Lung (tissue), 17 donors: ENCODE measurements at places on chromosomes 11 and 22. TPM values are rescaled to one million over a fixed set of nuclear protein-coding genes. Genes with fewer than 3 reads are reported as not detected.

DNA sequence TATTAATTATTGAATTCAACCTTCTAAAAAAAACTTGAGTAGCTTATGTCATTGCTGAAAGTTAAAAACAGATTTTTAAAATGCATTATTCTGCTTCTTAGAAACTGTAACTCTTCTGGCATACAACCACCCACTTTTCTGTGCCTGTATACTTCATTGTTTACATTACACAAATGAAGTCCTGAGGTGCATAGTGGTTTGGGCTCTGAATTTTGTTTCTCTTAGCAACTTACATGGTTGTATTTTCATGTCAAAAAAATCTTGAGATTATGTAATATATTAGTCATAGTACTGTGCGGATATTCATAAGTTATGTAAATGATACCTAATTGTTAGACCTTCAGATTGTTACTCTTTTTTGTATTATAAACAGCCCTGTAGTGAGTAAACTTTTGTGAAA lies 12.2 kb downstream of the SC5D start:
- H3K36me3 ChIP-seq, result peaks cover 24% of the 10 kb centered on the region
- H3K4me1 ChIP-seq, result no peaks in the 10 kb centered on the region
- DNase-seq, result no peak
- no peak overlapping the region for H3K27ac ChIP-seq
- H3K4me3 ChIP-seq, result no peak overlapping the region

- peaks cover 24% of the 10 kb centered on the region for H3K4me1 ChIP-seq
- H3K27ac ChIP-seq, result no peak overlapping the region
- no peaks in the 10 kb centered on the region for H3K27me3 ChIP-seq
- no peaks in the 10 kb centered on the region for H3K36me3 ChIP-seq
- DNase-seq, result peak; percentile 64
Observed at GRCh38 chr11:11427140-11427539, 74.1 kb upstream of the CSNK2A3 start.

- peaks cover 3% of the 10 kb centered on the region for H3K4me1 ChIP-seq
- no peak overlapping the region for H3K4me3 ChIP-seq
- no peak overlapping the region for H3K27ac ChIP-seq
- H3K36me3 ChIP-seq, result no peaks in the 10 kb centered on the region
Observed at GRCh38 chr11:121929581-121929980, 186.4 kb downstream of the BLID start.

DNA sequence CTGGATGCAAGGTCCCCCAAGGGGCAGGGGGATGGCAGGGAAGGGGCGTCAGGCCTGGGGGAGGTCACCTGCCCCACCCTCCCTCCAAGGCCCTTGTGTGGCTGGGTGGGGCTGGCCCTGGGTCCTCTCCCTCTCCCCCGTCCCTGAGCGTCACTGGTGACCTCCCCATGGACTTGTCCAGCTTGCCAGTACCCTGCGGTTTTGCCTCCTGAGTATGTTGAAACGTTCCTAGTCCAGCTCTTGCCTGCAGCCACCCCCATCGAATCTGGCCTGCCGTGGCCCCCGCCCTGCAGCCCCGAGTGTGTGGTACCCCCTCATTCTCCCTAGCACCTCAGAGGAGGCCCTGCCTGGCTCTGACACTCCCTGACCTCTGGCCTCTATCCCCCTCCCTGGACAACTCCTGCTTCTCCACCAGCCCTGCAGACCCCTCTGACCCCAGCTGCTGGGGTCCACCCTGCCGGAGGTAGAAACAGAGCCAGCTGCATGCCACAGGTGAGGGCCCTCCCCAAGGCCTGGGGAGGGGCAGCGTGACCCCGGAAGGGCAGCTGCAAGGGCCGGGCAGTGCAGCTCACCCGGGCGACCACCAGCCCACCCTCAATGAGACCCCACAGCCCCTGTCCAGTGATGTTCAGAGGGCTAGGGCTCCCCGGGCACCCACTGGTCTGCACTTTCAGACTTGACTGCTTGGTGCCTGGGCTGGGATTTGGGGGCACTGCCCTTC lies 4.1 kb upstream of the MUC6 start:
- no peak for DNase-seq
- no peak overlapping the region for H3K27ac ChIP-seq
- no peaks in the 10 kb centered on the region for H3K4me1 ChIP-seq
- H3K27me3 ChIP-seq, result peaks cover 6% of the 10 kb centered on the region

- no peak overlapping the region for H3K4me3 ChIP-seq
- no peaks in the 10 kb centered on the region for H3K27me3 ChIP-seq
- peaks cover 19% of the 10 kb centered on the region for H3K4me1 ChIP-seq
- no peak for DNase-seq
Observed at GRCh38 chr11:35011389-35011788, 95.0 kb downstream of the PDHX start.

CSNK2A3 gene
- 3.7 TPM for total RNA-seq

ACRV1 gene
- not detected for total RNA-seq

HEPHL1 gene
- not detected for total RNA-seq
